ENCODE measurements at places on chromosomes 6 and 20. TPM values are rescaled to one million over a fixed set of nuclear protein-coding genes. Genes with fewer than 3 reads are reported as not detected.

- no peaks in the 10 kb centered on the region for H3K36me3 ChIP-seq
- H3K27me3 ChIP-seq, result no peaks in the 10 kb centered on the region
- DNase-seq, result no peak
- no peak overlapping the region for H3K4me3 ChIP-seq
- no peak overlapping the region for H3K27ac ChIP-seq
These were observed 117.9 kb downstream of the SNX5 start for GRCh38 chr20:17850684-17851026.

GRCh38 chr6:1719922-1720321 lies 110.2 kb downstream of the FOXC1 start:
- no peak overlapping the region for H3K4me3 ChIP-seq
- DNase-seq, result no peak
- H3K36me3 ChIP-seq, result peaks cover 9% of the 10 kb centered on the region
- H3K27me3 ChIP-seq, result no peaks in the 10 kb centered on the region
- H3K27ac ChIP-seq, result no peak overlapping the region
- H3K4me1 ChIP-seq, result peaks cover 5% of the 10 kb centered on the region

DNA sequence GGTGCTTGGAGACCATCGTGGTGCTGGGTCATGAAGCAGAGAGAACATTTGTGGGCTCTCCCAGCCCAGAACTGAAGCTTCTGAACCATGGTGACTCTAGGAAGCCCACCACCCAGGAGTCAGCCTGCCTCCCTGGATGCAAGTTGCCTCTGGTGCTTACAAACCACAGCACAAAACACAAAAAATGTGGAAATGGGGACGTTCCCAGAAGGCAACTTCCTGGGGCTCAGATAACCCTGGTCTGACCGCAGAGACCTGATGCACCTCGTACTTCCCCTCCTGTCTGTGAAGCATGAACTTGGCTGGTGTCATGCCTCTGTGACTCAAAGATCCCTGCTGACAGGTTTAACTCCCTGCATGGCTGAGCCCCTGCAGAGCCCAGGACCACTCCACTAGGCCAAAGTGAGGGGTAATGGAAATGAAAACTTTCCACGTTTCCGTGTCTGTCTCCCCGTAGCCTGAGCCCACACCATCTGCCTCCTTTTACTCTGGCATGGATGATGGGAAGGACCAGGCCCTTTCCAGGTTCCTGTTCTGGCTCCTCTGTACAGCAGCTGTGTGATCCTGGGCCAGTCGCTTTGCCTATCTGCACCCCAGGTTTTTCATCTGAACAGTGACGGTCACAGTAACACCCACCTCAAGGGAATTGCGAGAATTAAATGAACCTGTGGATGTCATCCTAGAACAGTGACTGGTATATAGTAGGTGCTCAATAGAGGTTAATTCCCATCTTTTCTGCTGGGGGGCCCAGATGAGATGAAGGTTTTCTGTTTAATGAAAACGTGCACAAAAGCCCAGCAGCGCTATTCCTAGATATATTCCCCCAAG lies 57.7 kb downstream of the PPP1R16B start:
- no peak for DNase-seq
- peak overlapping the region; percentile 95 for H3K27ac ChIP-seq
- no peaks in the 10 kb centered on the region for H3K27me3 ChIP-seq

DNA sequence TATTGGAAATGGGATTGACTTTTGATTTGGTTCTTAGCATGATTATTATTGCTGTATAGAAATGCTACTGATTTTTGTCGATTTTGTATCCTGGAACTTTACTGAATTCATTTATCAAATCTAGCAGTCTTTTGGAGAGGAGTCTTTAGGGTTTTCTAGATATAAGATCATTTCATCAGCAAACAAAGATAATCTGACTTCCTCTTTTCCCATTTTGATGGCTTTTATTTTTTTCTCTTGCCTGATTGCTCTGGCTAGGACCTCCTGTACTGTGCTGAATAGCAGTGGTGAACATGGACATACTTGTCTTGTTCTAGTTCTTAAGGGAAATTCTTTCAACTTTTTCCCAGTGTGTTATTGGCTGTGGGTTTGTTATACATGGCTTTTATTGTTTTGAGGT lies 64.6 kb downstream of the ZC2HC1B start:
- H3K36me3 ChIP-seq, result peaks cover 4% of the 10 kb centered on the region
- DNase-seq, result no peak
- H3K27me3 ChIP-seq, result no peaks in the 10 kb centered on the region

- no peak overlapping the region for H3K4me3 ChIP-seq
- no peak overlapping the region for H3K27ac ChIP-seq
- peaks cover 2% of the 10 kb centered on the region for H3K36me3 ChIP-seq
These were observed 71.9 kb downstream of the PTPN1 start for GRCh38 chr20:50582092-50582491.

- no peaks in the 10 kb centered on the region for H3K36me3 ChIP-seq
- no peak for DNase-seq
- no peak overlapping the region for H3K27ac ChIP-seq
- H3K27me3 ChIP-seq, result no peaks in the 10 kb centered on the region
- H3K4me3 ChIP-seq, result no peak overlapping the region
These were observed 63.7 kb upstream of the COL21A1 start for GRCh38 chr6:56311061-56311460.

DNA sequence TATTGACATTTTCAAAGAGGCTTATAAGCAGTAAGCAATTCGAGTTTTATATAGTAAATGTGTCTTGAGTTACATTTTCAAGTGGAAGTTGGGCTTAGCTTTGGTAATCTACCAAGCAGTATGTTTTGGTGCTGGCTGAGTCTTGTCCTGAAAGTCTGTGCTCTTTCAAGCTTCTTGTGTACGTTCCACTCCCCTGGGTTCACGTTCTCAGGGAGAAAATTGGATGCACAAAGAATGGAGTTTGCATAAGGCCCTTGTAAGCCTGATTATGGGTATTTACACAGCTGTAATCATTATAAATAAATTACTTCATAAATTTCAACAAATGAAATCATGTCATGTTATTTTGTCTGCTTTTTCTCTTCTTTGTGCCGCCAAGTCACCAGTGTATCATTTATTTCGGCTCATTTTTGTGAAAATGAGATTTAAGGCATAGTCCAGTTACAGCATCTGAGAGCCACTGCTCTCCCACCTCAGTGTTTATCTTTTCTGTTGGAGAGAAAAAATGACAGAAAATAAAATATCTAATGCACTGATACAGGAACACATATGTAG lies 262.5 kb downstream of the BTBD3 start:
- H3K4me3 ChIP-seq, result no peak overlapping the region
- no peaks in the 10 kb centered on the region for H3K27me3 ChIP-seq
- DNase-seq, result no peak
- no peak overlapping the region for H3K27ac ChIP-seq
- no peaks in the 10 kb centered on the region for H3K4me1 ChIP-seq

- no peaks in the 10 kb centered on the region for H3K36me3 ChIP-seq
- no peaks in the 10 kb centered on the region for H3K4me1 ChIP-seq
- no peak overlapping the region for H3K4me3 ChIP-seq
- no peak for DNase-seq
- H3K27me3 ChIP-seq, result peaks cover 19% of the 10 kb centered on the region
These were observed 26.4 kb downstream of the GABRR1 start for GRCh38 chr6:89190741-89191140.

GRCh38 chr6:30752157-30752927 lies 8.0 kb upstream of the IER3 start:
- no peak overlapping the region for H3K4me3 ChIP-seq
- no peak overlapping the region for H3K27ac ChIP-seq
- H3K27me3 ChIP-seq, result no peaks in the 10 kb centered on the region
- H3K36me3 ChIP-seq, result no peaks in the 10 kb centered on the region
- no peak for DNase-seq

DNA sequence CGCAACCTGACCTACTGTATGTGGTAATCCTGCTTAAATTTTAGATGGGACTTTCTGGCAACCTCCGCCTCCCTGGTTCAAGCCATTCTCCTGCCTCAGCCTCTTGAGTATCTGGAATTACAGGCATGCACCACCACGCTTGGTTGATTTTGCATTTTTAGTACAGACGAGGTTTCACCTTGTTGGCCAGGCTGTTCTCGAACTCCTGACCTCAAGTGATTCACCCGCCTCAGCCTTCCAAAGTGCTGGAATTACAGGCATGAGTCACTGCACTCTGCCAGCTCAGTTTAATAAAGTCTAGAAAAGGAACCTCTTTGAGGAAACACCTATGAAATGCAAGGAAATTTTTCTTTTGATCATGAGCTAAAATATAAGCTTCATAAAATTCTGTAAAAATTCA lies 9.0 kb upstream of the PLCB4 start:
- H3K4me1 ChIP-seq, result no peaks in the 10 kb centered on the region
- no peak for DNase-seq

- DNase-seq, result no peak
- H3K4me1 ChIP-seq, result peaks cover 6% of the 10 kb centered on the region
- H3K27ac ChIP-seq, result no peak overlapping the region
- no peak overlapping the region for H3K4me3 ChIP-seq
- no peaks in the 10 kb centered on the region for H3K36me3 ChIP-seq
- no peaks in the 10 kb centered on the region for H3K27me3 ChIP-seq
These were observed 114.1 kb downstream of the ERMARD start for GRCh38 chr6:169865346-169866139.

DNA sequence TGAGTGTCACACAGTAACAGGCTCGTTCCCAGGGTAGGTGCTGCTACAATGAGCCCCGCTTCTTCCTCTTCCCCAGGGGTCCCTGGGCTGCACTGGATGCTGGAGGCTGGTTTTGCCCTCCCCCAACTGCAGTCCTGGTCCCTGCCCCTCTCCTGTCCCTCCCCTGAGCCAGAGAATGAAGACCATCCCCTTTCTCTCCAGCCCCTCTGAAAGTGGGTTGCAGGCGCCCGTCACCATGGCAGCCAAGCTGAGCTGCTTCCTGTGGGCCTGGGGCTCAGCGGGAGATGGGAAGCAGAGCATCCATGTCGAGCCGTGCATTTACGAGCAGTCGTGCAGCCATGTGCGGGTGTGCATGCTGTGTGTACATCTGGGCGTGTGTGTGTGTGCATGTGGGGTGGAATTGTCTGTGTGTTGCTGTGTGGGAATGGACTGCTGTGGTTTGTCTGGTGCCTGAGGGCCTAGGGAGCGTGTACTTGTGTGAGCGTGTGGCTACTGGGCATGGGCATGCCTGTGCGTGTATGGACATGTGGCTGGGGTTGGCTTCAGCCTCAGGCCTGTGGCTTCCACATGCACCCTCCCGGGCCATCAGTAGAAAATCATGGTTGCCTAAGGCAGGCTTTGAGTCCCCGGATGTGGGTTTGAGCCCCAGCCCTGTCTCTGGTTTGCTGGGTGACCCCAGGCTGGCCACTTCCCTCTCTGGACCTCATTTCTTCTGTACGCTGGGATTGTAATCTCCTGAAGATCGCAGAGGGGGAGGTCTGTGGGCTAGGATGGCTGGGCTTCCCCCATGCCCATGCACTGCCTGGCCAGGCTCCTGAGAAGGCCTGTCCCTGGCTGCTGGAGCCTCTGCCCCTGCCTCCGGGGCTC lies 48.8 kb downstream of the SRC start:
- no peak overlapping the region for H3K27ac ChIP-seq
- peaks cover 4% of the 10 kb centered on the region for H3K36me3 ChIP-seq
- H3K4me1 ChIP-seq, result peaks cover 2% of the 10 kb centered on the region
- no peak for DNase-seq
- H3K27me3 ChIP-seq, result no peaks in the 10 kb centered on the region

DNA sequence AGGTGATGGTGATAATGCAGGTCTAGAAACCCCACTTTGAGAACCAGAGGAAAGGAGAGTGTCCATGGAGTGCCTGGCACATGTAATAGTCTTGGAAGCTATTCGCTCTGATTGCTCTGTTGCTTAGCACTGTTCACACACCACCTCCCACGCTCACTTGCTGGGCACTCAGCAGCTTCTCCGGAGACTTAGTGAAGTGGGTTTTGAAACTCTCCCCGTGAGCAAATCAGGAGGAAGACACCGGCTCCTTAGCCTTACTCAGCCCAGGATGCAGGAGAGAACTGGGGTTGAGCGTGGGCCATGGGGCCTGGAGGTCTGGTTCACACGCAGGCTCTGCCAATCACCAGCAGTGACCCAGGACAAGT lies 22.2 kb downstream of the BMP7 start:
- DNase-seq, result no peak
- no peak overlapping the region for H3K4me3 ChIP-seq
- no peaks in the 10 kb centered on the region for H3K36me3 ChIP-seq
- H3K27ac ChIP-seq, result no peak overlapping the region

DNA sequence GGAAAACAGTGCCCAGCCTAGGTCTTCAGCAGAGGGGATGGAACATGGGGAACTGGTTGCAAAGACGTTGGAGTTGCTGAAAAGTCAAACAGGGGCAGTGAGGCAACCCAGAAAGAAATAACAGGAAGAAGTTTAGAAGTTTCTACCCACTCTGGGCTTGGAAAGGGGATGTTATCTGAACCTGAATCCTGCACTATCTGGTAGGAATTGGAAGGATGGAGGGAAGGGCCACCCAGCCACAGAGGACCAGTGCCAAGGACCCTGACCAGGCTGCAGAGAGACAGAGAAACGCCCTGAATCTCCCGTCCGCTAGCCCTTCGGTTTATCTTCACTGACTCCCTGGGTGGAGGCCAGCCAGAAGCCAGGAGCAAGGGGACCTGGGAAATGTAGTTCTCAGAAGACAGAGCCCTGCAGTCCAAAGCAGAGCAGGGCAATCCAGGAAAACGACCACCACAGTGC lies 217.3 kb upstream of the RREB1 start:
- H3K4me1 ChIP-seq, result no peaks in the 10 kb centered on the region
- no peak for DNase-seq
- H3K27me3 ChIP-seq, result peaks cover 6% of the 10 kb centered on the region
- no peak overlapping the region for H3K27ac ChIP-seq
- H3K4me3 ChIP-seq, result no peak overlapping the region

- DNase-seq, result no peak
- no peak overlapping the region for H3K4me3 ChIP-seq
- H3K27ac ChIP-seq, result peak overlapping the region; percentile 77
These were observed 19.6 kb upstream of the MICB start for GRCh38 chr6:31478186-31478950.

DNA sequence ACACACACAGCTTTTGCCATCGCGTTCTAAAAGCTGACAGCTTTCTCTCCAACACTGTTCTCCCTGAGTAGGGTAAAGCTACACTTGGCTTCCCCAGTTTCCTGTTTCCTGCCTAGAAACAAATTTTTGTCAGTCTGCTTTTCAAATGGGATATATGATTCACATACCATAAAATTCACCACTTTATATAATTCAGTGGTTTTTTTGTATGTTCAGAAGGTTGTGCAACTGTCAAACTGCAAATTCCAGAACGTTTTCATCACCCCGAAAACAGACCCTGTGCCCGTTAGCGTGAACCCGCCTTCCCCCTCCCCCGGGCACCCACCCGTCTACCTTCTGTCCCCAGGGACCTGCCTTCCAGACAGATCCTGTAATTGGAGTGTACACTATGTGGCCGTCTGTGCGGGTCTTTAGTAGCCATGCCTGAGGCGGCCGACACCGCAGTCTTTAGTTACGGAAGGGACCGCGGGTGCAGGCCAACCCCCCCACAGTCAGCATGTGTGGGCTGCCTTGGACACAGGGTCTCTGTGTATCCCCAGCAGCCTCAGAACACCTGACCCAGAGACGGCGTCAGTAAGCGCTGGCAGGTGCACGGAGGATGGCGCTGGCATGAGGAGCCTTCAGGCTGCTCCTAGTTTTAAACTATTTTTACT lies 16.6 kb downstream of the HRH3 start:
- H3K4me3 ChIP-seq, result no peak overlapping the region
- peaks cover 4% of the 10 kb centered on the region for H3K36me3 ChIP-seq
- DNase-seq, result no peak
- H3K27me3 ChIP-seq, result no peaks in the 10 kb centered on the region
- no peak overlapping the region for H3K27ac ChIP-seq

Gene SLC44A4
- 0.10 TPM for total RNA-seq

Gene NRSN1
- not detected for total RNA-seq

Gene PRL
- total RNA-seq, result not detected

Gene LGSN
- not detected for total RNA-seq

Gene PI3
- not detected for total RNA-seq

Gene CFB
- not detected for total RNA-seq

Data from T-helper 17 cell (primary cell).